ENCODE measurements at places on chromosomes 7 and 10.
A peak's percentile ranks its signal among the peaks of the same experiment; 100 is the strongest.

DNA sequence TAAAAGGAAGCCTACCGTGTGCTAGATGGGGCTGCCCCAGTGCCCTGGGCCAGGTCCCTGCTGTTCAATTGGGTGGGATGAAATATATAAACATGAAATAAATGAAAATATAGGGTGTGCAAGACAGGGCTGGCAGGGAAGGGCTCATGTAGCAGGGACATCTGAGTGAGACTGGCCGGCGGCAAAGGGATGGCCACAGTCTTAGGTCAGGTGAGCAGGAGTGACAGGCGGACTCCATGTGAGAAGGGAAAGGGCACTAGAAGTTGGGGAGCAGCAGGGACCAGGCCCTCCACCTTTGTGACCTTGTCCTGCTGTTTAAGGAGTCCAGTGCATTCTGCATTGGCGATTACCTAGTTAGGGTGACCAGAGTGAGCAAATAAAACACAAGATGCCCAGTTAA is 207.6 kb upstream of the ZNF32 start:
- DNase-seq = no peak

- DNase-seq = no peak
These were observed 166.9 kb downstream of the RNF216 start for GRCh38 chr7:5614600-5614999.

- no peak for DNase-seq
These were observed 62.6 kb upstream of the CACNA2D1 start for GRCh38 chr7:82506208-82506607.

DNA sequence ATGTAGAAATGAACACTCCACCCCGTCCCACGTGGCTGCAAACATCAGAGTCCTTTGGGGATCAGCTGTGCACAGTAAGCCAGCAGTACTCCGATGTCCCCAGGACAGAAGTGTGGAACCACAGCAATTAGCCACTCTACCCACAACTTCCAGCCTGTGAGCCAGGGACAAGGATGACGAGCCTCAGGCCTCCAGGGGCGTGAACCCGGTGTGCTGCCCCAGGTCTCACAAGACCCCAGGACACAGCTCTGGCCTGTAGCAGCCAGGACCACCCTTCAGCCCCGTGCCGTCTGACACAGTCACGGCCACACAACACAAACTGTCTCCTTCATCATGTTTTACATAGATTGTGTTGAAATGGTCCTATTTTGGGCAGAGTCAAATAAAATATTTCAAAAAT is 113.0 kb upstream of the DIP2C start:
- DNase-seq = no peak

DNA sequence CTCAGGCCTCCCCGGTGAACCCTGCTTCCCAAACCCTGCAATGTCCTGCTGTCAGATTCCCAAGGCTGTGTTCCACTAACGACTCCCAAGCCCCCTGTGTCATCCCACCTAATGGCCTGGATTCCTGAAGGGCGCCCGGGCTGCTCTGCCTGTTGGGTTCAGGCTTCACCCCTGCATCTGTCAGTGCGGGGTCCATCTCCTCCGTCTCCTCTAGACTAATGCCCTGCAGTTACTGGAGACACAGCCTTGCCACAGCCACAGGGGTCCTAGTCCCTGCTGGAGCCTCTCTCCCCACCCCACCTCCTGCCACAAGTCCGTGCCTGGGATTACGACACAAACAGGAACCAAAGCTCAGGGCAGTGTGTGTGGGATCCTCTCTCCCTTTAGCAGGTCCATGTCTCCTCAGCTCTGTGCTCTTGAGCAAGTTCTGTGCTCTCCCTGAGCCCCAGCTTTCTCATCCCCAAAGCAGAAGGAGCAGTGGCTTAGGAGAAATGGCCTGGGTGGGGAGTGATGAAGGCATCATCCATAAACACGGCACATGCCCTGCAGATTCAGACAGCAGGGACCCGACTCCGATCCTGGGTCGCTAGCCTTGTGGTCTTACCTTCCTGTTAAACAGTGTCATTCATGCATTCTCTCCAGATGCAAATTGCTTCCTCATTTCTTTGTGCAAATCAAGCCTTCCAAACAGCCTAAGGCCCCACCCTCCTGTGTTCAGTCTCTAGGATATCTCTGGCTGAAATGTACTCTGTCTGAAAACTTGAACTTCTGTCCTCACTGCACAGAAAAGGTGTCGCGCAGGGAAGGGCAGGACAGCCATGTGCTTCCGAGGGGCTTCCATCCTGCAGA is 8.2 kb upstream of the RBP3 start:
- no peak for DNase-seq

GRCh38 chr10:492836-493235 is 196.6 kb downstream of the DIP2C start:
- no peak for DNase-seq

DNA sequence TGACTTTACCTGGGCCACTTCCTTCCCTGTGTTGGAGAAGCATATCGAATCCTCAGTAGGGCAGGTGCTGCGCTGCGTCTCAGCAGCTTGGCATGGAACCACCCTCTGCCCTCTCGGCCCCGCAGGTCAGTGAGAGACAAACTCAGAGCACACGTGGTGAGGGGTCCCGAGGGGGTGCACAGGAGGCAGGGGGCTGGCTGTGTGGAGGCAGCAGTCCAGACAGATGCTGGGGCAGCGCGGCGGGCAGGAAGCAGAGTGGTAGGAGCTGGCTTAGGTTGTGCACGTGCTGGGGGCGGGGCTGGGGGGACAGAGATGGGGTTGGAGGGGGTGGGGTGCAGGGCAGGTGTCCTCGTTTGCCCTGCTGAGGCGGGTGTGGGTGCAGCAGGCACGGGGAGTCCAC is 33.1 kb downstream of the NUB1 start:
- no peak for DNase-seq

- peak; percentile 89 for DNase-seq
These were observed 21.6 kb upstream of the AP5Z1 start for GRCh38 chr7:4753598-4754432.

DNA sequence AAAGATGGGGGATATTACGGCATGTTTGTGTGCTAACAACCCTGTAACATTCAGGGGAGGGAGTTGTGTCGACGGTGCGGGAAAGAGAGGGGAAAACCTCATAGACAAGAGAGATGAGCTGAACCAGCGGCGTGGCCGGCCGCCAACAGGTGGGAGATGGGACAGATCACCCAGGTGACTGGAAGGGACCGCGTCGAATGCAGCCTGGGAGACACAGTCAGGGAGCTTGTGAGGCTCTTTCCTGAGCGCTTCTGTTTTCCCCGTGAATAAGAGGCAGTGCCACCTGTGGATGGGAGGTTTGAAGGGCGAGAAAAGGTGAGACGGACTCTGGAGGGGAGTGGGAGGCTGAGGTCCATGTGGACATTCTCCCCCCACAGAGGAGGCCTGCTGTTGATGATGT is 9.9 kb upstream of the PRKAG2 start:
- no peak for DNase-seq

DNA sequence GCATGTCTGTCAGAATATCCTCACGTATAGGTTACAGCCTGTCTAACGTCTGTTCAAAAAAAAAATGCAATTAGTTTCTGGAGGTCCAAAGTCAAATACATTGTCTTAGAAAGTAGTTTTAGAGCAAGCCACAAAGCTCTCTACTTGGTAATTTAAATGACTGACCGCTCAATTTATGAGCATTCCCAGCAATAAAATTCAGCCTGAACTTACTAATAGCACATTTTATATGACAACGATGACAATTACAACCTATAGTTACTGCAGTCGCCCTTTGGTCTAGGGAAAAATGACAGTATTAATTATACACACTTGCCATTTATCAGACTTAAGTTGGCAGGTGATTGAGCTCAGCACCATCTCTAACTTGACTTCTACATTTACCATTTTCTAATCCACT is 425.8 kb upstream of the STEAP1 start:
- no peak for DNase-seq

DNA sequence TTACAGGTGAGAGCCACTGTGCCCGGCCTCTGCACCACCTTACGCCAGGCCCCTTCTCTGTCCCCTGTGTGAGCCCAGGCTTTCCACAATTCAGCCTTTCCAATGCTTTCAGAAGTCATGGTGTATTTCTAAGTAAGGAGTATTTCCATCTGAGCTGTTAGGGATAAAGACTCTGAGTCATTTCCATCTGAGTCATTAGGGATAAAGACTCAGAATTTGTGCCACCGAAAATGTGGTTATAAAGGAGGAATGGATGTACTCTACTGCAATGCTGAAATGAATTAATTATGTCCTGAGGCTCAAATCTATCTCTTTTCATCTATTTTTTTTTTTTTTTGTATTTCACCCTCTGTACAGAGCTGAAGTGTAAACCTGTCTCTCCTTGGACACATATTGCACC is 84.0 kb downstream of the GATA3 start:
- no peak for DNase-seq

DNA sequence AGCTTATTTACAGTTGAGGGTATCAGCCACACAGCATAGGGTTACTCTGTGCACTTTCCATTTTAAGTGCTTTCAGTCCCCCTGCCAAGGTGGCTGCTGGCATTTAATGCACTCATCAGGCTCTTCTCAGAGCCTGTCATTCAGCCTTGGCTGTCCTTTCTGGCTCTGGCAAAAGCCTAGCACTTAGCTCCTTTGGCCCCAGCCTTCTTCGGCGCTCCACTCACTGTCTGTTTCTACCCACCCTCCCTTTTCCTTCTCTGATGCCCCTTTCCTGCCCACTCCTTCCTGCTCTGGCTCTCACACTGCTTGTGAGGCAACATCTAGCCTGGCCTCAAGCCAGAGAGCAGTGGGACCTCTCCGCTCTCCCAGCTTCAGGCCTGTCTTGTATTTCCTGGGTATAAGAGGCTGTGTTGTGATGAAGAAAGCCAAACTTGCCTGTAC is 60.2 kb downstream of the WIPF3 start:
- DNase-seq = no peak

DNA sequence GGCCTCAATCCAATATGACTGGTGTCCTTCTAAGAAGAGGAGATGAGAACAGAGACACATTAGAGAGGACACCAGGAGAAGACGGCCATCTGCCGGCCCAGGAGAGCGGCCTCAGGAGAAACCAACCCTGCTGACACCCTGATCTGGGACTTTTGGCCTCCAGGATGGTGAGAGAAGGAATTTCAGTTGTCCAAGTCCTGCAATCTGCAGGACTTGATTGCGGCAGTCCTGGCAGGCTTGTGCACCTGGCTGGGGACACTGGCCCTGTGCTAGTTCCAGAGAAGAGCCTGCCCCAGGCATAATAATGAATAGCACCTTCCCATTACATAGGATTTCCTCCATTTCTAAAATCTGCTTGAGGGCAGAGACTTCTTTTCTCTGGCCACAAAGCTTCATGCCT is 409.9 kb upstream of the SHH start:
- no peak for DNase-seq

DNA sequence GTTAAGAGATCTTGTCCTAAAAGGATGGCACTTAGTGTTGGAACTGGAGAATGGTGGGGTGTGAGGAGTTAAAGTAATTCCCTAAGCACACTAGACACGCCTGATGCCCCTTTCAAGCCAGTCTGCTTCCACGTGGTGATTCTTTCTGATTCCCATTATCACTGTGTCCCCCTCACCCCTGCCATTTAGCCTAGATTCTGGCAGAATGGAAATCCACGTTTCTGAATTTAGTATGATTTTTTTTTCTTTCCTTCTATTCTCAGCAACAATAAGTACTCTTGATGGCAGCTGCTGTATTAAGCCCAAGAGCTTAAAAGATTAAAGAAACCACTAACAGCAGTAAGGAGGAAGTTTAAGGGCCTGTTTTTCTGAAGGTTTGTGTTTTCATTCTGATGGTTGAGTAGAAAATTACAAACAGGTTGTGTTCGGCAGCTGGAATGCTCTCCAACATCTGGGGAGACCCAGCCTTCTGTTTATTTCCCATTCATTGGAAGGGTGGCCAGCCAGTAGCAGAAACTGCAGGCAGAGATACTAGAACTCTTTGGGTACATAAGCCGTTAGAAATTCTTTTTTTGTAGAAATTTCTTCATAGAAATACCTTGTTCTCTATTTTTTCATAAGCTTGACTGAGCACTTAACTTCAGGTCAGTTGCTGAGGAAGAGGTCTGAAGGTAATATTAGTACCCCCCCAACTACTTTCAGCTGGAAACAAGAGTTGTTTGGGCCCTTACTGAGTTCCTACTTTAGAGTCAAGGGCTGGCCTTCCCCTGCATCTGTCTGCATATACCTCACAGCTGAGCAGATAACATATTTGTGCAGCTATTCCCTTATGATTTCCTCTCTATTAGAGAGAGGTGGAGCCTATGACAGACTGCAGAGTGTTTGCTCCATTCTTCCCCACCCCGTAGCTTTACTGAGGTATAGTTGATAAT is 355.1 kb downstream of the AUTS2 start:
- peak; percentile 6 for DNase-seq

DNA sequence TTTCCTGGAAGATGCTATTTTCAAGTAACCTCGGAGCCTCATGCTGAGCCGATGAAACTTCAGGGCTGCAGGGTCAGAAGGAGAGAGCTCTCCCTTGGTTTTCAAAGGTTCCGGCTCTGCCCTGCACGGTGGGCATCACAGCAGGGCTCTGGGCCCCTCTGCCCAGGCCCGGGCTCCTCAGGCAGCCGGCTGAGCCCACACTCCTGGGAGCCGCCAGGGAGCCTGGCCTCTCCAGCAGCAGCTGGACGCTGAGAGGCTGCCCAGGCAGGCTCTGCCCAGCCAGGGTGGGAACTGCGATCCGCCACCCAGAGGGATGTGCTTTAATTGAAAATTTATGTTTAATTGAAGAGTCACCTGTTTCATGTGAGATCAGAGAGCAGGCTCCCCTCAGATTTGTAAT is 97.5 kb upstream of the MGMT start:
- no peak for DNase-seq

DNA sequence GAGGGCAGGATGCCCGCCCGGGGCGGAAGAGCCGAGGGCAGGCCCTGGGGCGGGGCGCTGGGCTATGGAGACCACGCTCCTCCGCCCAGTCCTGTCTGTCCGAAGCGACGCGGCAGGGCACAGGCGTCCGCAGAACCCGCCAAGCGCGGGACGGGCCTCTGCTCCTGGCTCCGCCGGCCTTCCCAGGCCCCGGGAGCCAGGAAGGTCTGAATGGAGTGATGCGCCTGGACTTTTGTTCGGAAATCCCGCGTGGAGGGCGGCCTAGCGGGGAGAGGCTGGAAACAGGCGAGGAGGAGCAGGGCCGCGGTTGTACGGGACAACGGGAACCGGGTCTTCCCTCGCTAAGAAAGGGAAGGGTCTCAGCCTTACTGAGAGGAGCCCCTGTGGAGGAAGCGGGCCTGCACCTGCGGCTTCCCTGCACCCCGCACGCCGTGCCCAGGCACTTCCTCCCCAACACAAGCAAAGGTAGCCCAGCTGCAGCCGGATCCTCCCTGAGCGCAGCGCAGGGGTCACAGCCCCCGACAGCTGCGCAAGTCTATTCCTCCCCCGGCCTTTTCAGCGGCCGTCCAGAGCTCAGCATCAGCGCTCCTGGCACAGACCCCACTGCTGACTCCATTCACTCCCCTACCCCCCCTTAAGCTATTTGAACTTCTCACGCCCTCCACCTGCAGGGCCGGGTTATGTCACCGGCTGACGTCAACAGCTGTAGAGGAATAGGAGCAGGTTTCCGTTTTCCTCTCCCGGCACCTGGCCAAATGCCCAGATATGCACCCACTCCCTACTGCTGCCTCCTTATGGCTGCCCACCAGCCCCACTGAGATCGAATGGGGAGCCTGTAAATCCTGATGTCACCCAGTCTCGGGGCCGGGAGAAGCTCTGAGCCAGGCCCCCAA is 143.2 kb upstream of the RET start:
- DNase-seq = peak; percentile 66

GRCh38 chr10:30562787-30563186 is 66.8 kb downstream of the LYZL2 start:
- DNase-seq = no peak

- no peak for DNase-seq
These were observed 2.6 kb downstream of the NPTX2 start for GRCh38 chr7:98619450-98620321.

Measured in naive thymus-derived CD8-positive, alpha-beta T cell (primary cell).